ENCODE measurements at places on chromosomes 4 and X.
A peak's percentile ranks its signal among the peaks of the same experiment; 100 is the strongest.

DNA sequence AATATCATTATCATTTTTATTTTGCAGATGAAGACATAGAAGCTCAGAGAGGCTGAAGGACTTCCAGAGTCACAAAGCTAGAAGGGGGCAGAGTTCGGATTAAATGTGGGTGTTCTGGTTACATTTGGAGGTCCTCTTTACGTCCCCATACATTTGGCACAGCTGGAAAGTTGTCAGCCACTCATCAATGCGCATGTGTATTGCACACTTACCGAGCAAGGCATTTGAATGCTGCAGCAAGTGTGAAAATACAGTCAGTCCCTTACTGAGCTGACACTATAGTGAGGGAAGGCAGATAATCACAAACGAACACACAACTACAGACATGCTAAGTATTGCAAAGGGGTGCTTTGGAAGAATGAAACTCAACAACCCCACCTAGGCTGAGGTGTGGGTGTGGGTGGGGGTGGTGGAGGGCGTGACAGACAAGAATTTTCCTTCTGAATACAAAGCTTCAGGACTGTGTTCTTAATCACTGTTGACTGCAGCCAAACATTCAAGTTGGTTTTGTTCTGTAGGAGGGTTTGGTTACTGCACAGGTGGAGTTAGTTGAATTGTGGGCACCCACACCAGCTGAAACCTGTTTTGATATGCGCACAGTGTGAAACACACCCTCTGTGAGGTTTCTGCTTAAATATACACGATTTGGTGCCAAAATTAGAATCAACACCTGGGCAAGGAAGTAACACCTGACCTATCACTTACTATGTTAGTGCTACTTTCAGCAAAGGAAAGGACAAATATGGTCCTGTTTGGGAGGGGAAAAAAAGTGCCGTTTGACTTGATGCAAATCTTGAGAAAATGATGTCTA lies 72.4 kb downstream of the COQ2 start:
- DNase-seq = no peak

GRCh38 chrX:119692191-119693039 lies 553 bp downstream of the SEPTIN6 start:
- DNase-seq = peak; percentile 62

DNA sequence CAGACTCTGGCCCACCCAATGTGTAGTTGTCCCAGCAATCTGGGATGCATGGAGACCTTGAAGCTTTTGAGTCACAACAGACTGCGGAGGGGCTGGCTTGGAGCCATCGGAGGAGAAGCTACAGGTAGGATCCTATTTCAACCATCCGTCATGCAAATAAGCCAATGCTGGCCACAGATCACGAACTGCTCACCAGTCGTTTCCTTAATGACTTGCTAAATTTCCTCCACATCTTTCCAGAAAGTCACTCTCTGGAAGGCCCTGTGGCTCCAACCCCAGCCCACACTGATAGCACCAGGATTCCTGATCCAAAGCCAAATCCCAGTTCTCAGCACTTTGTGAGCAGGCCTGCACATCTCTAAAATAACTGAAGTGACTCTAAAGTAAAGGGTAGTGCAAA lies 321.3 kb downstream of the RAB28 start:
- DNase-seq = no peak

GRCh38 chr4:7674706-7675105 lies 240.0 kb upstream of the PSAPL1 start:
- no peak for DNase-seq

- DNase-seq = no peak
Observed at GRCh38 chrX:11755724-11756123, 2.3 kb upstream of the MSL3 start.

DNA sequence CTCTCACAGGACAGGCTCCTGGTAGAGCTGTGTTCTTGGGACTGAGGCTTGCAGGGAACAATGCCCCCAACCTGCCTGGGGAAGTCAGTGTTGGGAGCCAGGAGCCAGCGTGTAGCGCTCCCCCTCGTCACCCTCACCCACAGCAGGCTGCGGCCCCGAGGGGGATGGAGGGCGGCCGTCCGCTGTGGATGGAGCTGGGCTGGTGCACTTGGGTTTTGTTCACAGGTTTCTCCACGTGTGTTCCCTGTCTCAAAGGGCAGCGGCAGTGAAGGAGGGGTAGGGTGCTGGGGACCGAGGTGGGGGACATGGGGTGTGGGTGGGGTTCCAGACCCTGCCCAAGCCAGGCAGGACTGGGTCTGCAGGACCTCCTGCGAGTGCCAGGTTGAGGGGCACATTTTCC lies 69.1 kb downstream of the RGS12 start:
- no peak for DNase-seq

GRCh38 chrX:103918050-103918449 lies 44.4 kb upstream of the TMSB15B start:
- peak; percentile 68 for DNase-seq

GRCh38 chr4:88960576-88960975 lies 96.4 kb downstream of the FAM13A start:
- DNase-seq = peak; percentile 47

GRCh38 chr4:128521156-128521555 lies 233.5 kb upstream of the PGRMC2 start:
- DNase-seq = peak; percentile 80

DNA sequence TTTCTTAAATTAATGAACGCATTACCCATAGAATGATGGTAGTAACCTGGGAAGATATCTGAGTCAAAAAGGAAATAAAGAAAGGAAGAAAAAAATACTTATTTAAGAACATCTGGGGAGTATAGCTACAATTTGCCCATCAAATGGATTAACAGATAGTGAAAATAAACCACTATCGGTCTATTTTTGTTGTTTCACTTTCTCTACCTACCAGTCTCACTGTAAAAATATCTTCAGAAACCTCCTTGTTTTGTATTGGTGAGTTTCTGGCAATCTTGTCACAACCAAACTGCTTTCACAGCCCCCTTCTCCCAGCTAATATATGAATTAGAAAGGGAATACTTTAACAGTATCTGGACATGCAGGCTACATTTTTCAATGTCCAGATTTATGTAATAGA lies 783.5 kb downstream of the STPG2 start:
- no peak for DNase-seq

- DNase-seq = no peak
Observed at GRCh38 chr4:2043396-2044118, 15.6 kb upstream of the NAT8L start.

DNA sequence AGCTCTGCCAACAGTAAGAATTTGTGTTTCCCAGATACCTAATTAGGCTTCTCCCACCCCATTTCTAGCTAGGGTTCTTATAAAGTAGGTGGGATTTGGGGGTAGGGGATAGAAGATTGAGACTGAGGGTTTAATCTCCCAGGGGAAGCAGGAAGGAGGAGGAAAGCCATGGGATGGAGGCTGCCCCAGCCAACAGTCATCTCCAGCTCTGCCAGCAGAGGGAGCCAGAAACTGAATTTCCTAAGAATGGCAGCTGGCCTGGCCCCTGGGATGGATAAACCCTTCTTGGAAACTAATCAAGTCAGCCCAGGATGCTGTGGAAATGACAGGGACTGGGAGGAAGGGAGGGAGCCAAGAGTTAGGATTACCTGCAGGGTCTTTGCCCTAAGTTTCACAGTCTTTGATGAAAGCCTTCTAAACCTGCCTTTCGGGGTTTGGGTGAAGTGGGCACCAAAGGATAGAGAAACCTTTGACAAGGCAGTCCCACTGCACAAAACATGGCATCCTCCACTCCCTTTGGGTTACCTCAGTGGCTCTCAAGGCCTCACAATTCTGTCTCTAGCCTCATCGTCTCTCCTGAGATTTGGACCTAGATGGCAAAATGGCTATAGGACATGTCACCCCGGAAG lies 6.7 kb upstream of the ERCC6L start:
- peak; percentile 67 for DNase-seq

DNA sequence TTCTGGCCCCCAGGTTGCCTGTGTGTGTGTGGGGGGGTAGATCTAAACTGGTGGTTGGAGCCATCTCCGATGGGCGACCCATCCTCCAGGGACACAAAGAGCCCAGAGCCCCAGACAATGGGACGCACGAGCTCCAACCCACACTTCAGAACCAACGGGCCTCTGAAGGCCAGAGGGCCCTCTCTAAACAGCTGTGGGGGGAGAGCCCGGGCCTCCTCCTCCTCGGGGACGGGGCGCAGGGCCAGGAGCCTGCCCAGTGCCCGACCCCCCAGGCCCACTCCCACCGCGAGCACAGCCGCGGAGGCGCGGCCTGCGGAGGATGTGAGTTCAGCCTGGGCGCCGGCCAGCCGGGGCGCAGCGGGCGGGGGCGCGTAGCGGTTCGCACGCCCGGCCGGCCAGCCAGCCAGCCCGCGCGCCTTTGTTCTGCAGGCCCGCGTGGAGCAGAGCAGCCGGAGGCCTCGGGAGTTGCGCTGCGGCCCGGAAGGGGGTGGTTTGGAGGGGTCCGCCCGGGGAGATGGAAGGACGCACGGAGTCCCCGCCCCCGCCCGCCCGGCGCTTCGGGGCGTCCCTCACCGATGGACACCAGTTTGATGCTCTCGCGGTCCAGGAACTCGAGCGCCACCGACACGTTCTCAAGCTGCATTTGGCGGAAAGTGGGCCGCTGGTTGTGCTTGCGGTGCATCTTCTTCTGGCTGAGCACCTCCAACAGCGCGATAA lies 4.0 kb downstream of the FLNA start:
- DNase-seq = peak; percentile 35

DNA sequence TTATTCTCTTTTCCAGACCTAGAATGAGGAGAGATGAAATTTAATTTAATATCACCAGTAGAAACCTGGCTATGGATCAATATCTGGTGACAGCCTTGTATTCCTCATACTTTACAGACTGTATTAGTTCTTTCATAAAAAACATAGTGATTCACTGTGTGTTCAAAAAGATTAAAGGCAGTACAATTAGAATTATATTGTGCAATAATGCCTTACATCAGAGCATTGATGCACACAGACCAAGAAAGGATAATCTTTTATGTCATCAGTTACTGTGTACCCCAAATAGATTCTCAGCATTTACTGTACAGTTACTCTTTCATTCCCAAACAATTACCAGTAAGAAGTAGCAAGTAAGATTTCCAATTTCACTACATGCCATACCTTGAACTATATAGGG lies 260.5 kb upstream of the ANXA10 start:
- peak; percentile 38 for DNase-seq

DNA sequence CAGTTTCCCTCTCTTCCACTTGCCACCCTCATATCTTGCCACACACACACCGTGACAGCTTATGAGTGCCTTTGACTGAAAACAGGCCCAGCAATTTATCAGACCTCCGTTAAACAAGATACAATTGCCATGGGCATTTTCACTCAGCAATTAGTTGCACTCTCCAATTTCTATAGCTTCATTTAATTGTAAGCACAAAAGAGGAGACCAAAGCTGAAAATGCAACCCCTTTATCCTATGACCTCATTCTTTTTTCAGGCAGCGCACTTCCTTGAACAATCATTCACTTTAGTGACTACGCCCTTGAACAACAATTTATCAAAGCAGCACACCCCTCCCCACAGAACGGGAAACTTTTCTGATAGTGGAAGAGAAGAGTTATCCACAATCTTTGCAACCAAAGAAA lies 4.1 kb downstream of the POF1B start:
- DNase-seq = no peak

DNA sequence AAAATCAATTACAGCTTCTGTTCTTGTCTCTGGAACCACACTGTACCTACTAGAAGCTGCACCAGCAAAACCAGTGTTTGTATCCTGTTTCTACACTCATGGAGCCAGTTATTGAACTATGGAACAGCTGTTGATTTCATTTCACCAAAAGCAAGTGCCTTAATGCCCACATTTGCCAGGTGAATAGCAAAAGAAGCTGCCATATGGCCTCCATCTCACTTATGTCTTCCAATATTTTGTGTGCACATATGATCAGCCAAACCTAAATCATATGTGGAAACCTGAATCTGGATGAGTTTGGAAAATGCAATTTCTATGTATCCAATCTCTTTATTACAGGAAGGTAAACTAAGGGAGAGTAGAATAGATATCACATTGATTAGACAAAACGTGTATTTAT lies 415.8 kb upstream of the GRID2 start:
- no peak for DNase-seq

GRCh38 chrX:2371026-2371711 lies 129.6 kb downstream of the DHRSX start:
- no peak for DNase-seq

DNA sequence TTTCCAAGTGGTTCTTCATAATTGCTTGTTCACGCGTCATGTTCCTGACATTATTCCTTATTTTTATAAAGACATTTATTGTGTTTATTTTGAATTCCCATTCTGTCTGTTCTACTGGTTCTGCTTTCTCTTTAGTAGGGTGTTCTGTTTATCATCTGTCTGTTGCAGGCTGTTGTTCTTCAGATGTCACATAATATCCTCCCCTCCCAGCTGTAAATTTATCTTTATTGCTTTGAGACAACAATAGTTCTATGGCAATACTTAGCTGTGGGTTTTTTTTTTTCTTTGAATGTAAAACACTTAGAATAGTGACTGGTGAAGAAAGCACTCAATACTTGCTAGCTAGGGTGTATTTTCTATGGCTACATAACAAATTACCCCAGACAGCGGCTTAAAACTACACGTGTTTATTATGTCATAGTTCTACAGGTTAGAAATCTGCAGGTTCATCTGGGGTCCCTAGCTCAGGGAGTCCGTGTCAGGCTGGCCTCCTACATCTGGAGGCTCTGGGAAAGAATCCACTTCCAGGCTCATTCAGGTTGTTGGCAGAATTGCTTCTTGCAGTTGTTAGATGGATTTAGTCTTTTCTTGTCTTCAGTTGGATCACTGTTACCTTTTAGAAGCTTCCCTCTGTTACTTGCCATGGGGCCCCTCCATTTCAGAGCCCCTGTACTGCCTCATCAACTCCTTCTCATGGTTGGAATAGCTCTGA lies 63.4 kb upstream of the ENPEP start:
- no peak for DNase-seq

- DNase-seq = no peak
Observed at GRCh38 chr4:111635646-111636045, 509.6 kb upstream of the FAM241A start.

- peak; percentile 65 for DNase-seq
Observed at GRCh38 chr4:182189103-182189878, 53.9 kb upstream of the TENM3 start.

DNA sequence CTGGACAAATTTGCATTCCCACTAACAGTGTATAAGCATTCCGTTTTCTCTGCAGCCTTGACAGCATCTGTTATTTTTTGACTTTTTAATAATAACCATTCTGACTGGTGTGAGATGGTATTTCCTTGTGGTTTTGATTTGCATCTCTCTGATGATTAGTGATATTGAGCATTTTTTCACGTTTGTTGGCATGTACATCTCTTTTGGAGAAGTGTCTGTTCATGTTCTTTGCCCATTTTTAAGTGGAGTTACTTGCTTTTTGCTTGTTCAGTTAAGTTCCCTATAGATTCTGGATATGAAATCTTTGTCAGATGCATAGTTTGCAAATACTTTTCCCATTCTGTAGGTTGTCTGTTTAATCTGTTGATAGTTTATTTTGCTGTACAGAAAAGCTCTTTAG lies 68.8 kb downstream of the ADAMTS3 start:
- DNase-seq = no peak
